ENCODE measurements at places on chromosomes 2 and 18. TPM values are rescaled to one million over a fixed set of nuclear protein-coding genes. Genes with fewer than 3 reads are reported as not detected.

DNA sequence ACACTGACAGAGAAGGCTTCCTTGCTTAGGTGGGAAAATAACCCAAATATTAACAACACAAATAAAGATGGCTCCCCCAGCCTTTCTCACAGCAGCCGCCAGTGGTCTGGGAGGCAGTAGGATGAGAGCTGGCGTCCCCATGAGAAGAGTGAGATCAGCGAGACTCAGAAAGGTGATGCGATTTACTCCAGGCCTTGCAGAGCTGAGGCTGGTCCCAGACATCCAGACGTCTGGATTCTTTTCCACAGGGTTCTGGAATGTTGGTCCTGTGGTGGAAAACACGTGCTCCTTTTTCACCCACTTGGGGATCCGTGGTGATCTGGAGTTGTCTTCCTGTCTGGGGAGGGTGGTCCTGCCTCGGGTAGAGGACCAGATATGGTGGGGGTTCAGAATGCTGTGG, 190.6 kb downstream of the CTIF start:
- DNase-seq = no peak

Gene PRSS56
- total RNA-seq = not detected

- DNase-seq = no peak
Measured at GRCh38 chr2:58535990-58536389, 294.9 kb upstream of the FANCL start.

- no peak for DNase-seq
Measured at GRCh38 chr2:7765236-7765635, 848.0 kb downstream of the RNF144A start.

Gene MFSD2B
- not detected for total RNA-seq

DNA sequence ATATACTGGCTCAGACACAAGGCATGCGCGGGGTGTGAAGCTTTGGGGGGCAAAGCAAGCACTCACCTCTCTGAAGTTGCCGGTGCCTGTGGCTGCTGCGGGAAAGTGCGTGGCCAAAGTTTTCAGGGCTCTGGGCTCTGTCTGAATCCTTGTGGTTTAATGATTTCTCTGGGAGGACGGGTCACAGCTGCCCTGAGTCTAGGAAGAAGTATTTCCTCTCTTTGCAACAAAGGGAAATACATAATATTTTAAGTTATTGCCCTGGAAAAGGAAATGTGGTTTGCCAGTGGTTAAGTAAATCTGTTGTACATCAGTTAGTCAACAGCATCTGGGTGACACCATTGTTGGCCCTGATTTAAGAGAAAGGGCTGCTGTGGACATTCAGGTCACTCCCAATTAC, 56.7 kb upstream of the ZDBF2 start:
- DNase-seq = no peak

DNA sequence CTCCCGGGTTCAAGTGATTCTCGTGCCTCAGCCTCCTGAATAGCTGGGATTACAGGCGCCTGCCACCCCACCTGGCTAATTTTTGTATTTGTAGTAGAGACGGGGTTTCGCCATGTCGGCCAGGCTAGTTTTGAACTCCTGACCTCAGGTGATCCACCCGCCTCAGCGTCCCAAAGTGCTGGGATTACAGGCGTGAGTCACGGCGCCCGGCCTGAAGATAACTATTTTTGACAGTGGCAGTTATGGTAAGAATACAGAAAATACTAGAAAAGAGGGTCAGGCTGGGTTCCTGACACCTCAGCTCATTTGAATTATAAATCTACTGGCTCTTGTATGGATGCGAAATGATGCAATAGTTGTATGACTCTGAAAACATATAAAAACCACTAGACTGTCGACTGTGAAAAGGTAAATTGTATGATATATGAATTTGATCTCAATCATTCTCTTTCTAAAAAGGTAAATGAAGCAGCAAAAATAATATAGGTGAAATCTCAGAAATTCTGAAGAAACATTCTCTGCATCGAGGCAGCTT, 11.1 kb upstream of the DGKD start:
- no peak for DNase-seq

- DNase-seq = no peak
Measured at GRCh38 chr2:105317937-105318336, 11.6 kb downstream of the TGFBRAP1 start.

DNA sequence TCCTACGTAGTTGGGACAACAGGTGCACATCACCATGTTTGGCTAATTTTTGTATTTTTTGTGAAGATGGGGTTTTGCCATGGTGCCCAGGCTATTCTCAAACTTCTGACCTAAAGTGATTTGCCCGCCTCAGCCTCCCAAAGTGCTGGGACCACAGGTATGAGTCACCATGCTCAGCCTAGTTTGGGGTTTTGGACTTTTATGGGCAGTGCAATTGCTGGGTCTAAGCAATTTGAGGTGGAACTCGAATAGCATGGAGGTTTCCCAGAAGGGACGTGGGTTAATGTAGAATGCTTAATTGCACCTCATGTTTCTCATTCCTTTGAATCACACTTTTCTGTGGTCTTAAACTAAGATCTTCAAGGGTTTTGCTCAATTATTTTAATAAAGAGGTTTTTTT, 102.3 kb upstream of the EPHA4 start:
- DNase-seq = no peak

DNA sequence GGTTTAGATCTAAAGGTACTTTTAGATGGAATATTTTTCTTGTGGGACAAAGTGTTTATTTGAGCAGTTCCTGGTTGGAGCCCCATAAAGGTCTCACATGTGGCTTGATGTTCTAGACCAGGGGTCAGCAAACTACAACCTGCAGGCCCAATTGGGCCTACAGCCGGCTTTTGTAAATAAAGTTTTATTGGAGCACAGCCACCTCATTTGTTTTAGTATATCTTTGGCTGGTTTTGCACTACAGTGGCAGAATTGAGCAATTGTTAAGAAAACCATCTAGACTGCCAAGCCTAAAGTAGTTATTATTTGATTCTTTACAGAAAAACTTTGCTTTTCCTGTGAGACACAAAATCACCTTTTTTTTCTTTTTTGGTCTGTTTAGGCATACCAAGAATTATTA, 41.6 kb downstream of the NDC80 start:
- DNase-seq = no peak

DNA sequence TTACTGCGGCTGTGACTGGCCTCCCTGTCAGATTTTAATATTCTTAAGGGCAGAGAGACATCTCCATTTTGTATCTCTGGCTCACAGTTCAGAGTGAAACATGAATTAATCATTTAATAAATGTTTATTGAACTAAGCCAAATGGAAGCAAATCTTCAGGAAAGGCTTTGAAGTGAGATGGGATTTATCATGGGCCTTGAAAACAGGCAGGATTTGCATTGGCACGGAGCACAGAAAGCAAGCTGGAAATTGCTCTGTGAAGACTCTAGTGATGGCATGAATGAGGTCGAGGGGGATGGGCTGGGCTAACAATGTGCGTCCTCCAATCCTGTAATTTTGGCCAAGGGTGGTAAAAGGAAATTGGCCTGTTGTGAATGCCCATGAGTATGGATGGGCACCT, 369.8 kb upstream of the SOX11 start:
- no peak for DNase-seq

- no peak for DNase-seq
Measured at GRCh38 chr2:2286592-2286991, 44.5 kb downstream of the MYT1L start.

Gene ABCB11
- total RNA-seq = not detected

Gene TMEM237
- total RNA-seq = 7.2 TPM

All from naive thymus-derived CD4-positive, alpha-beta T cell (primary cell).